Esophagus muscularis mucosa (tissue), 4 donors: ENCODE measurements at places on chromosomes 1 and 21.

- H3K27ac ChIP-seq = peak overlapping the region; percentile 53
- H3K4me3 ChIP-seq = no peak overlapping the region
- no peaks in the 10 kb centered on the region for H3K36me3 ChIP-seq
- DNase-seq = no peak
- H3K4me1 ChIP-seq = peaks cover 45% of the 10 kb centered on the region
These were observed 12.0 kb downstream of the PROK1 start for GRCh38 chr1:110462964-110463363.

DNA sequence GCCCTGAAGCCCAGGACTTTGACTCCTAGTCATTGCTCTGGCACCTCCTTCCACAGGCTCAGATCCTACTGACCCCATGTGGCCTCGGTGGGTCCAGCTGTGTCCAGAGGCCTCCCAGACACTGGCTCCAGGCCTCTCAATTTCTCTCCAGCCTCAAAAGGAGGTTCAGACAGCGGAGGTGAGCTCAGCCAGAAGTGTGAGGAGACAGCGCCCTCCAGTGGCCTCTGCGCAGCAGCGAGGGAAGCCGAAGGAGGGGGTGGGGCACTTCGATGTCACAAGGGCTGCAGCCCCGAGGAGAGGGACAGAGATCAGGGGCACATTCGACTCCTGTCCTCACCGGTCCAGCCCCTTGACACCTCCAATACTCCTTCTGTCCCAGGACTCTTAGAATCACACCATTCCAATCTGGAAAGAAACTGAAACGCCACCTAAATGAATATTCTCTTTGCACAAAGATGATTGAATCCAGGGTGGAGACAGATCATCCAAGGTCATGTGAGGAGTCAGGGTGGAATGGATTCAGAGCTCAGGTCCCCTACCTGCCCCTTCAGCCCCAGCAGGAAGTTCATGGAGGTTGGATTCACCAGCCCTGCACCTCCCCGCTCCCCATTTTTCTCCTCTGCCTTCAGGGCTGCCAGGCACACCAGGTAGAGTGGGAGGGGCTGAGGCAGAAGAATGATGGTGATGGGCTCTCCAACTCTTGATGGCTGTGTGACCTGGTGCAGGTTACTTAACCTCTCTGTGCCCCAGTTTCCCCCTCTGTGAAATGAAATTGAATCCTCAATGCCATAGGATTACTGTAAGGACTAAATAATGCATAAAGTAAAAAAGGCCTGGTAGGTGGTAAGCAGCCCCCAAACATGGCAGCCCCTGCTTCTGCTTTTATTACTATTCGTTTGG lies 34.8 kb upstream of the ZBTB40 start:
- no peaks in the 10 kb centered on the region for H3K27me3 ChIP-seq
- H3K27ac ChIP-seq = no peak overlapping the region

DNA sequence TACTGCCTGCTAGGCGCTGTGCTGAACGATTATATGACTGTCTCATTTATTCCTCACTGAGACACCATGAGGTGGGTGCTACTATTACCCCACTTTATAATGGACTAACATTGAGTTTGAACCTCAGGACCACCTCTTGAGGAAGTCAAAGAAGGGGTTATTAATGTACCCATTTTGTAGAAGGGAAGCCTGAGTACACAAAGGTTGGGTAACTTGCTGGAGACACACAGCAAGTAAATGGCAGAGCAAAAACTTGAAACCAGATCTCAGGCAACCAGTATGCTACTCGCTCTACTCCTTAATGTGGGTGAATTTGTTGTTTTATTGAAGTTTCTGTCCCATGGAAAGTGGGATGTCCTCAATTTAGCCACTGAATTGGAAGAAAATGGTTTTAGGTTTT lies 30.1 kb downstream of the KCNA10 start:
- no peaks in the 10 kb centered on the region for H3K4me1 ChIP-seq
- no peaks in the 10 kb centered on the region for H3K36me3 ChIP-seq
- no peak overlapping the region for H3K27ac ChIP-seq

DNA sequence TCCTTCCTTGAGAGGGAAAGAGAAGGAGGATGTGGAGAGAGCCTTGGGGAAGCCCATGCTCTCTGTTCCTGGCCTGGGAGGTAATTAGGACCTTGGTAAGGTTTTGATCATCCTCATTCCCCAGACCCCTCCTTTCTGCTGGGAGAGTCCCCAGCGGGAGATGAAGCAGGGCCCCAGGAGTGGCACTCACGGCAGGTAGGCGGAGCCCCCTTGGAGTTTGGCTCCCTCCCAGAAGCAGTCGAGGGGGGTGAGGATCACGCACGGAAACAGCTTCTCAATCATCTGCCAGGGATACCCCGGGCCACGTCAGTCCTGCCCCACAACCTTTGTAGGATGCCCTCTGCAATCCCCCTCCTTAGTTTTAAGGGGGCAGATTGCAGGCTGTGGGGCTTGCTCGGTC lies 11.5 kb downstream of the PTCH2 start:
- no peak overlapping the region for H3K27ac ChIP-seq
- no peak for DNase-seq
- H3K36me3 ChIP-seq = no peaks in the 10 kb centered on the region
- no peak overlapping the region for H3K4me3 ChIP-seq
- H3K27me3 ChIP-seq = no peaks in the 10 kb centered on the region
- peaks cover 9% of the 10 kb centered on the region for H3K4me1 ChIP-seq

GRCh38 chr1:106756752-106757151 lies 299.7 kb upstream of the PRMT6 start:
- no peaks in the 10 kb centered on the region for H3K27me3 ChIP-seq
- no peaks in the 10 kb centered on the region for H3K36me3 ChIP-seq
- H3K4me1 ChIP-seq = no peaks in the 10 kb centered on the region
- H3K27ac ChIP-seq = no peak overlapping the region

DNA sequence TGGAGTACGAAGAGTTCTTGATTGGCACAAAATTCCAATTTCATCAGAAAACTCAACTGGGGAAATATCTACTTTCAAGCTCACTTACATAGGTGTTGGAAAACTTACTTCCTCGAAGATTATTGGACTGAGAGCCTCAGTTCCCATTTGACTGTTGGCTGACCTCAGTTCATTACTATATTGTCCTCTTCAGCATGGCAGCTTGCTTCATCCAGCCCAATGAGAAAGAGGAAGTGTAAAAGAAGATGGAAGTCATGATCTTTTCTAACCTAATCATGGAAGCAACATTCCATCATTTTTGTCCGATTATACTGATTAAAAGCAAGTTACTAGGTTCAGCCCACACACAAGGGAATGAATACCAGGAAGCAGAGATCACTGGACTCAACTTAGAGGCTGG lies 49.4 kb downstream of the HSD3B1 start:
- no peaks in the 10 kb centered on the region for H3K27me3 ChIP-seq
- no peak overlapping the region for H3K4me3 ChIP-seq
- no peaks in the 10 kb centered on the region for H3K36me3 ChIP-seq
- no peak for DNase-seq
- H3K27ac ChIP-seq = no peak overlapping the region
- H3K4me1 ChIP-seq = peaks cover 4% of the 10 kb centered on the region
